NCI-H226 (cell line): ENCODE measurements at places on chromosomes 11 and 22.

GRCh38 chr11:57303990-57304579 is 20.7 kb downstream of the TNKS1BP1 start:
- peak; percentile 87 for DNase-seq

- no peak for DNase-seq
Observed at GRCh38 chr11:114928260-114928870, 250.0 kb downstream of the NXPE2 start.

- DNase-seq: no peak
Observed at GRCh38 chr11:335779-336658, 15.4 kb upstream of the IFITM3 start.

- no peak for DNase-seq
Observed at GRCh38 chr11:84333221-84333620, 1047.1 kb upstream of the CCDC90B start.

- peak; percentile 61 for DNase-seq
Observed at GRCh38 chr11:36363361-36364268, 67.5 kb downstream of the PRR5L start.

GRCh38 chr11:72321381-72321996 is 77.5 kb upstream of the PHOX2A start:
- peak; percentile 60 for DNase-seq

DNA sequence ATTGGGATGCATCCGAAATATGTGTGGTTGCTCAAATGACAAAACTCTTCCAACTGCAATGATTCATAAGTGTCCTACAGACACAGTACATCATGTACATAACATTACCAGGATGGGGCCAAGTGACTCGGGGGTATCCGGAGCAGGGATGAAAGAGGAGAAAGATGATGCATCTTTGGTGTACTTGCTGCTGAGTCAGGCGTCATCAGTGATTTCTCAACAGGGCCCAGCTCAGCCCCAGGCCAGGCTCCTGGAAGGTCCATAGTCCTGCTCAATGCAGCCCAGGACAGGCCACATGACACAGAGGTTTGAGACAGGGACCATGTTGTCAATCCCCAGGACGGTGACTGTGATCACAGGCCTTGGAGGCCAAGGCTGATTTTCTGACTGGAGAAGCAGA is 59.3 kb downstream of the GGTLC2 start:
- no peak for DNase-seq

DNA sequence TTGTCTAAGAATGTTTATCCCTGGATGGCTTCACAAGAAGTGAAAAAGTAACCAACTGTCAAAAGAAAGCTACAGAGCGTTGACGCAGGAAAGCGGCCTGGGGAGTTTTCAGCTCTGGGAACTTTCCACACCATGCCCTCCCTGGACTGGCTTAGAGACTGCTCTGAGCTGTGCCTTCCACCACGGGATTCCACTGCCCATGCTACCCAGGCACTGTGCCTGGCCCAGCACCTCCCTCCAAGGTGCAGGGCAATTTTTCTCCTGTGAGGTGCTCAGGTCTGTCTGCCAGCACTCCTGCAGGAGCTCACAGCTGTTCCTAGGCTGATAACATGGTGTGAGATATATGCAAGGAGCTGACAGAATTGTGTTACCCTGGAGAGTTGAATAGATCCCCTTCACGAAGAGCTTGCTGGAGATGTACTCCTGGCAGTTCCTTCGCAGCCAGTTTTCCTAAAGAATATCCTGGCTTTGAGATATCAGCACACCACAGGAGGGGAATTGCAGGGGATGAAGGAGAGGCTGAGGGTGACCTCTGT is 258.3 kb upstream of the B3GAT1 start:
- no peak for DNase-seq

GRCh38 chr11:57438345-57439285 is 11.7 kb upstream of the SLC43A3 start:
- DNase-seq: no peak

DNA sequence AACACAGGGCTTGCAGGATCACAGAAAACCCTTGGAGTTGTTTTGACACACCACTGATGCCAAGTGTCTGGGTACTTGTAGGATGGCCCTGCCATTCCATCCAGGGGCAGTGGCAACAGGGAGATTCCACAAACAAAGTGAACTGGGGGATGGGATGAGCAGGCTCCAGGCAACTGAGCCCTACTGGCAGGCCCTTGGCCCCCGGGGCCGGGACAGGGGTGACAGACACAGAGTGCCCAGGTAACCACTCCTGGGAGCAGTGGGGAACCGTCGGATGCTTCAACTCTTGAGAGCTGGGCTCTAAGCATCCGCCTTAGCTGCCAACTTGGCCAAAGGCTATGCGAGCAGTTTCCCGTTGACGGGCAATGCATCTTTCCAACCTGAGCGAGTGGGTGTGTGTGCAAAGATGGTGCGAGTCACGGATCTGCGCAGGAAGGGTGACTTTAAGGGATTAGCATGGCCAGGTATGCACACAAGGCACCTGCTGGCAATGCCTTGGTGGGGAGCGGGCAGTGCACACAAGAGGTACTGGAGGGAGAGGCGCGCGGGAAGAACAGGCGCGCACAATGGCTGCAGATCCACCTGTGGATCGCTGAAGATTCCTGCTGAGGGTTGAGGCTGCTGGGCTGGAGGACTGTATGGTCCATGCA is 83.1 kb upstream of the PRODH start:
- DNase-seq: no peak

DNA sequence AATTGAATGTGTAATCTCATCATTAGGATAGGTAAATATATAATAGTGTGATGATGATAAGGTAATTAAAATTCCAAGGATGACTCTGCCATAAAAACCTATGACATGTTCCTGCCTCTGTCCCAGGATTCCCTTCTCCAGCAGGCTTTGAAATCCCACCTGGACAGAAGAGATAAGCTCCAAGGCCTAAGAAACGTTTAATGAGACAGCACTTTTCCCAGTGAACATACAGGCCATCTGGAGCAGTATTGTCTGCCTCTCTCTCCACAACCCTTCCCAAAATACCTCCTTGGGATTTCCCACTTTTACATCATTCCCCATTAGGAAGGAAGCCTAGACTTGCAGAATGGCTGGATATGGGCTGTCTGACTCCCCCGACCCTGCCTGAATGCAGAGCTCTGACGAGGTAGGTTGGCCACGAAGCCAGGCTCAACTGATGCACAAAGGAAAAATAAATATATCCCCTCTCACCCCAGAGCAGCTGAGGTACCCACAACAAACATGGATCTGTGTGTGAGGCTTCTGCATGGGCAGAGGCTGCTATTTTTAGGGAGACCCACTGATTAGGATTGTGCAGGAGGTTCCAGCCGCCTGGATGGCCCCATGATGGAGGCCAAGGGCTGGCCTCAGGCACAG is 71.0 kb downstream of the TMPRSS5 start:
- peak; percentile 15 for DNase-seq

DNA sequence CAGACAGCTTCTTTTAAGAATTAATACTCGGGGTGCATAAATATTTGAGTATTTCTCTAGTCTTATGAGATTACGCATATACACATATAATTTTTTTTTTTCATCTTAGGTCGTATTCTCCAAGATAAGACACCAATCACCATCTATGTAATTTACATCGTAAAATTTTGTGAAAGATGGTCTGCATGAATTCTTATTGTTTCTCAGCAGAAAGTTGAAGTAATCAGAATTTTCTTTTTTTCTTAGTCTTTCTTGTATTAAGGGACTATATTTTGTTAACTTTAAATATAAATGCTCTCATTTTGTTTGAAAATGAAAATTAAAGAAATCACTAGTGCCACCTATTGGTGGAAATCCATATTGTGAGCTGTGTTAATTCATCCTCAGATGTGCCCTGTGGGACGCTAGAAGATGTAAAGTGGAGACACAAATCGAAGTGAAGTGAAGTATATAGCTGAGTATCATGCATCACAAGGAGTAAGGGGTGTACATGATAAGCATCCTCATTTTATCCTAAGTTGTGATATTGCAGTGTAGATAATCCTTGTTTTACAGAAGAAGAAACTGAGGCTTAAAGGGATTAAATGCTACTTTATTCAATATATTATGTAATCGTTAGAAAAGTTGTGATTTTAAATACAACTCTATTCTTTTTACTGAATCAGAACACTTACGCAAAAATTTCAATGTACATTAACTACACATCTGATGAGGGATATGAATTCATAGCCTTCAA is 2084.3 kb downstream of the LRRC4C start:
- no peak for DNase-seq

DNA sequence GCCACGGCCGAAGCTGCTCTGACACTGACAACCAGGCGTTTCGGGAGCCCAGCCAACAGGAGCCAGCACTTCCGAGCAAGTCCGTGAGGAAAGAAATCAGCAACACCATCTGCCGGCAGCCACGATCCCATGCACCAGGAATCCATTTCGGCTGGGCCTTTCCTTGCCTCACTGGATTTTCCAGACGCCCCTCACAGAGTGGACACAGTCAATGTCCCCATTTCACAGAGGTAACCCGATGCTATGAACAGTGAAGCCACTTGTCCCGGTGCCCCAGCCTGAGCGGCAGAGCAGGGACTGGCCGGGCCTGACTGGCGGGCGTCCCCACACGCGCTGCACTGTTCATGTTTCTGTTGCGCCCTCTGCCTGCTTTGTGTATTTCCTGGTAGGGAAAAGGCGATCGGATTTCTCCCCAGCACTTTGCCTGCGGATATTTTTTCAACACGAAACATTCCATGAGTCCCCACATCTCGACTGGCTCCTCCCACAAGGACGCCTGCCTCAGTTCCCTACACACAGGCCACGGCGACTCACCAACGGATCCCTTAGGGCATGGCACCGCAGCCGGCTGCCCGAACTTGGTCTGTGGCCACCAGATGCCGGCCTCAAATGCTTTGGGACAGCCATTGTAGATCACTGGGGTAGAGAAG is 55.3 kb downstream of the TRMU start:
- DNase-seq: no peak

DNA sequence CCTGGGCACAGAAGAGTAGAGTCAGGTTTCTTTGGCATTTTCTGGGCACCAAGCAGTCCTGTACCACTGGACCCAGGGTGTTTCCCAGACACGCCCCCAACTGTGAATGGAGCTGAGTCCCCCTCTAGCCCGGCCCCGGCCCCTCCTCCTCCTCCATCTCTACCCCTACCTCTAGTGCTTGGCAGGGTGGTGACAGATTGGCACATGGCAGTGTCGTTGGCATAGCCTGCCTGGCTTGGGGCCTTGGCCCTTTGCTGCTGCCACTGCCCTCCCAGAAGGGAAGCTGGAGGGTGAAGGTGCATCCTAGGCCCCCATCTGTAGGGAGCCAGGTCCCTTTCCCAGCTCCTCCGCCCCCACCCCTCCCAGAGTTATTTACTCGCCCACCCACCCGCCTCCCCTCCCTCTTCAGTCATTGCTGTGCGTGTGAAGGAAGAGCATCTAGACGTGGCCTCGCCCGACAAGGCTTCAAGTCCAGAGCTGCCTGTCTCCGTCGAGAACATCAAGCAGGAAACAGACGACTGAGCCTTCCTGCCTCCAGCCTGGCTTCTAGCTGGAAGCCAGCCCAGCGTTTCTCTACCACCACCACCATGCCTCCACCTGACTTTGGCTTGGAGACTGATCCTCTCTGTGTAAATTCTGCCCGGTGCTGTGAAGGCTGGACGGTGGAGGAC is 10.9 kb downstream of the CHADL start:
- no peak for DNase-seq

- DNase-seq: no peak
Observed at GRCh38 chr11:115161876-115162275, 342.3 kb downstream of the CADM1 start.

- peak; percentile 13 for DNase-seq
Observed at GRCh38 chr11:126716456-126717083, 284.0 kb downstream of the KIRREL3 start.

DNA sequence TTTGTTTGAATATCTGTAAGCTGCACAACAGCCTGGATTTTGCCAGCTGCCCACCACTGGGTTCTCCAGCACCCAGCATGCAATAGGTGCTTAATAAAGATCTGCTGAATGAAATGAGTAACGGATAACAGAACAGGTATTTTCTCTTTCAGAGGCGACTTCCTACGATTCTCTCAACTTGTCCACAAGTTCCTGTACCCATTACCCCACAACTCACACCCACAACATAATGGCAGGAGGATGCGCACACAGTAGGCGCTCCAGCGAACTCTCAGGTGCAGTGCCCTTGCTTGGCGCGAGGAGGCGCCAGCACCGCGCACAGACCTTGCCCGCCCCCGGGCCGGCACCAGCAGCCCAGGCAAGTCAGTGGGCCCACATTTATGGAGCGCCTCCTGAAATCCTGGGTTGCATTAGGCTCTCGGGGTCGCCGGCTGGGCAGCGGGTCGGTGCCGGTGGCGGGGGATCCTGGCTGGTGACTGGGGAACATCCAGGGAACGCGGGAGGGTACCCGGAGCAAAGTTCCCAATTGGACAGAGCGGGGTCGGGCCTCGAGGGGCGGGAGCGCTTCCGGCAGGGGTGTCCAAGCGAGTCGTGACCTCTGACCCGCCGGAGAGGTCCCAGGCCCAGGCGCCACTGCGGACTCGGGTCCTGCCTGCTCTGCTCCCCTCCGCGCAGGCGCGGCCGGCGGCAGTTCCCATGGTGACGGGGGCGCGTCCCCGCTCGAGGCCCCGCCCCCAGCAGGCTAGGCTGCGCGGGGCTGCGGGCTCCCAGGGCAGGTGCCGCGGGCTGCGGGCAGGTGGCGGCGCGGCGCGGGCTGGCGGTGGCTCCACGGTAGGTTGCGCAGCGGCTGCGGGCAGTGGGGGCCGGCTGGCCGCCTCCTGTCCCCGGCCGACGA is at the start of gene KIAA1671:
Gene KIAA1671 (plus strand): TSS at position 775 of the 895 bp plus-strand sequence. CDS start 75,284 bp downstream, outside the sequence.
- peak; percentile 56 for DNase-seq

- DNase-seq: no peak
Observed at GRCh38 chr11:86187027-86187426, 57.5 kb upstream of the EED start.

GRCh38 chr11:73413256-73413655 is 37.1 kb downstream of the RELT start:
- no peak for DNase-seq

GRCh38 chr11:69774354-69775162 is 583 bp downstream of the FGF4 start:
- no peak for DNase-seq

- no peak for DNase-seq
Observed at GRCh38 chr11:75263944-75264349, 23.4 kb downstream of the TPBGL start.

DNA sequence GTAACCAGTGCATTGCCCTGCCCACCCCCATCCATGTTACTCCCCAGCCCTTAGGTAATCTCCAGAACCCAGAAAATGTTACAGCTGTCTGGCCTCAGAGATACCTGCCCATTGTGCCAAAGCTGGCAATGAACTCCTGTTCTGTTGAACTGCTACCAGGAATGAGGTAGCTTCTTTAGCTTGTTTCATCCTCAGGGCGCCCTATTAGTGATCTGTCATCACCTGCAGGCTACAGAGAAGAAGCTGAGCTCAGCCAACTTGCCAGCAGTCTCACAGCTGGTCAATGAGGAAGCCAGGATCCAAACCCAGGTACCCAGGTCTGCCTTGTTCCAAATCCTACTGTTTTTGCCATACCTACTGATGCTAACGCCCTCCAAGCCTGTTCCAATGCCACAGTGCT is 88.7 kb downstream of the GALNT18 start:
- no peak for DNase-seq
